HT1080 (cell line): ENCODE measurements at places on chromosomes 2 and 18. TPM values are rescaled to one million over a fixed set of nuclear protein-coding genes. Genes with fewer than 3 reads are reported as not detected.

Gene MAPRE3
- total RNA-seq = 2.8 and 5.4 TPM in 2 replicates

- peak; percentile 67 for DNase-seq
Observed at GRCh38 chr18:74139888-74140287, 7.7 kb downstream of the FBXO15 start.

- DNase-seq = no peak
Observed at GRCh38 chr18:54736981-54737380, 91.3 kb upstream of the RAB27B start.

DNA sequence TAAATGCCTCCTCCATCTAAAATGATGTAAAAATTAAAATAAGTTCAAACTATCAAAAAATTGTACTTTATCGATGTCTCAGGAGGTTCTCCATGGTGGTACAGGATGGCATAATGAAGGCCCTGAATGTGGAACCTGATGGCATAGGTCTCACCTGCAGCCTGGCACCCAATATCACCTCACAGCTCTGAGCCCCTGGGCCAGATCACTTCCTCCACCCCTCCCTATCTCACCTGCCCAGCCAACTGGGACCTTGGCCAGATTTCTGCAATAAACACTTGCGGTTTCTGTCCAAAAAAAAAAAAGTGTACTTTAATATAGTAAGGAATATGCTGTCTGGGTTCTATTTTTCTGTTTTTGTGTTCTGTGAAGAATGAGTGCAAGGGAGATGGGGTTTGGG lies 6.7 kb upstream of the RBM45 start:
- no peak for DNase-seq

DNA sequence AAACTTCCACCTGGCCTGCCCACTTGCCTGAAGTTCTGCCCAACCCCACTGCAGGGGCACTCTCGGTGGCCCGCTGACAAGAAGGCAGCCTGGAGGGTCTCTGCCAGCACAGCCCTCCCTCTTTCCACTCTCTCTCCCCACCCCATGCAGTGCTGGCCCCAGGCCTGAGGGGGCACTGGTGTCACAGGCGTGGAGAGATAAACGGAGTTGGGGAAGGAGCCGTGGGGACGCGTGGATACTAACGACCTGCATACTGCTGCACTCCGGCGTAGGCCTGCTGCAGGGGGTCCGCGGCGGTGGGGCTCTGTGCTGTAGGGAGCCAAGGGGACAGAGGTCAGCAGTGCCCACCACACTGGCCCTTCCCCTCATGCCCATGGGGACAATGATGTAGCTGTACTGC lies 299.3 kb downstream of the CELF4 start:
- no peak for DNase-seq

DNA sequence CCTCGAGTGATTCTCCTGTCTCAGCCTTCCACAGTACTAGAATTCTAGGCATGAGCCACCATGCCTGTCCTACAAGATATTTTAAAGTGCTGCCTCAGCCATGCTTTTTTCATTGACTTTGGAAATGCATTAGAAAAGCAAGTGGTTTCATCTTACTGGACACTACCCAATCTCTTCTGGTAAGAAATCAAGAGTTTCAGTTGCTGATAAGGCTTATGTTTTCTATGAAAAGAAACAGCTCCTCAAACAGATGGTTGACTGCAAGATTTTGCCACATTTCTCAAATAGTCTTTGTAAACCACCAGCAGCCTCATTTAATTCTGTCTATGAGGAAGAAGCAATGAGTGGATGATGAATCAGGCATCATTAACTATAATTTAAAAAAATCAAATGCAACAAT lies 264.5 kb upstream of the LRP1B start:
- DNase-seq = no peak

Gene CLEC4F
- not detected in 2 replicates for total RNA-seq

Gene SYT4
- not detected in 2 replicates for total RNA-seq

DNA sequence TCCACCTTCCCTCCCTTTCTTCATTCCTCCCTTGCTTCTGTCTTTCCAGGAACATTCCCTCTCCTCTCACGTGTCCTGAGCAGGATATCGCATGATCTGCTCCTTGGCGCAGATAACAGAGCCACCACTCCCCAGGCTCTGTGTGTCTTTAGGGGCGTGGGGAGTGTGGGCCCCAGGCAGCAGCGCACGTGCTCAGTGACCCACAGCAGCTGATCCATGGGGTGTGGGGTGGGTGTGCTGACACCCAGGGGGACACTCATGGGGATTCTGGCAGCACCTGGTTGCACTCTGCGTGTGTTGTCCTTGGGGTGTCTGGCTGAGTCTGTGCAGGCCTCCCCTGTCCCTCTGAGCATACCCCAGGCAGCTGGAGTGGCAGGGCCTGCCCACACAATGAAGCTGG lies 9.9 kb upstream of the FOSL2 start:
- no peak for DNase-seq

GRCh38 chr2:142885543-142885942 lies 8.1 kb downstream of the KYNU start:
- no peak for DNase-seq

Gene DNAJC5G
- not detected in 2 replicates for total RNA-seq

- peak; percentile 81 for DNase-seq
Observed at GRCh38 chr18:49177812-49178211, 227.0 kb upstream of the SMAD7 start.
